Nucleus accumbens (tissue), 56 donors: ENCODE measurements at places on chromosomes 11 and 22.

GRCh38 chr22:38937036-38937435 is 20.4 kb upstream of the APOBEC3A start:
- no peak for DNase-seq

- DNase-seq, result no peak
These were observed 40.0 kb downstream of the NEU3 start for GRCh38 chr11:75028724-75029123.

GRCh38 chr11:9132203-9132878 is 40.9 kb upstream of the SCUBE2 start:
- DNase-seq, result no peak

- no peak for DNase-seq
These were observed 10.8 kb downstream of the YPEL4 start for GRCh38 chr11:57638811-57639320.

DNA sequence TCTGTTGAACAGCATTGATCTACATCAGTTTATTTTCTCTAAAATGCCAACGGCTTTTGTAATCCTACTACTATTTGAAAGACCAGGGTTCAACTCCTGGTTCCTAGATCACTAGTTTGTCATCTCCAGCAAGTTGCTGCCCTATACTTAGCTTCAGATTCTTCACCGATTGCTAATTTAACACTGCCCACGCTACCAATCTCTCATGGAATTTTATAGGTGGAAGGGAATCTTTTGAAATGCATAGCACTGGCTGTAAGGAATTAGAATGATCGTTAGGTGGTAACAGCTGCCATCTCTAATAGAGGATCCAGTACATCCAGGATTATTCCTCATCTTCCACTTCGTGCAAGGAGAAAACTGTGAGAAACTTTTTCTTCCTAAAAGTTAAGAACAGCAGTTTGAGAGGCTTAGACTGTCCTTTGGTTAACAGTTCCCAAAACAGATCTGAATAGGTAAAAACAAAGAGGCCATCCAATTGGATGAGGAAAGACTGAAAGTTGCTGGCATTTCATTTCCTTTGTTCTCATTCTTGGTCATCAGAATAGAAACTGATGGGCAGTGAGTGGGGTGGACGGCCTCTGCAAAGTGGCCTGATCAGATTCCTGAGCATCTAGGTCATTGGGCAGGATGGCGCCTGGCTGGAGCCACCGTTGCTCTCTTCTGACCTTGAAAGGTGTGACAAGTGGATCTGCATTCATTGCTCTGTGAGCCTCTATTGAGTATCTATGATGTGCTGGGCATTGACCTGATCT is 236.3 kb upstream of the SORL1-AS1 start:
- no peak for DNase-seq

DNA sequence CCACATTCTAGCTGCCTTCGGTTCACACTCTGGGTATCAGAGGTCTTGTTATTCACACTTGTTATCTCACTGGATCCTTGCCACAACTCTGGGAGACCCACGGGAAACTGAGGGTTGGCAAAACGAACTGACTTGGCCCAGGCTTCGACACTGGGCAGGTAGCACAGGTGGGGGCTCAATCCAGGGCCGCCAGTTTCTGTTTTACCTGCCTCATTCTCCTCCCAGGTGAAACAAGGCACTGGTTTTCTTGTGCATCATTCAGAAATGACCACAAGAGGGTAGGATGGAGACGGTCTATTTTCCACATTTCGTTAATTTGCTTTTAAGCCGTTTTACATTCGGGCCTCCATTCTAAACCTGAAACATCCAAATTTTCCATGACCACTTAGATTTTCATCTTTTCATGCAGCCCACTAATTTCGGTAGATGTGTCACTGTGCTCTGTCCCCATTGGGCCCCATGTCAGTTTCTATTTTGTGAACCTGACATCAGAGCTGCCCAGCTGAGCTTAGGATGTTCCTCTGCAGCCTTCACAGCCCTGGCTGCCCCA is 108.1 kb downstream of the KIAA1671 start:
- DNase-seq, result no peak

DNA sequence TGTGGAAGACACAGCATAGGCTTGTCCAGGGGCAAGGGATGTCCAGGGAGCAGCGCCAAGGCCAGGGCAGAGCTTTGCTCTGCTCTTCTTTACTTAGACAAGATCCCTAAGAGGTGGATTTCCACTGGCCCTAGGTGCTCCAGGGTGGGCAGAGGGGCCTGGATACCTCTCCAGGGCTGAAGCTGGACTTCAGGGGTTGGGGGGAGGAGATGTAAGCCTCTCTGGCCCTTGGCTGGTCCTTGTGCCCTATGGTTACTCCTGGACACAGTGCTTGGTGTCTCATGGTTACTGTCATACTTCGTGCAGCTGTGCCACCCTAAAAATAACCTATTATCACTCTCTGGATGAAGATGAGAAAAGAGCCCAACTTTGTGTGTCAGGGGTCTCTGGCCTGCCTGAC is 12.9 kb upstream of the KCNJ11 start:
- DNase-seq, result no peak

DNA sequence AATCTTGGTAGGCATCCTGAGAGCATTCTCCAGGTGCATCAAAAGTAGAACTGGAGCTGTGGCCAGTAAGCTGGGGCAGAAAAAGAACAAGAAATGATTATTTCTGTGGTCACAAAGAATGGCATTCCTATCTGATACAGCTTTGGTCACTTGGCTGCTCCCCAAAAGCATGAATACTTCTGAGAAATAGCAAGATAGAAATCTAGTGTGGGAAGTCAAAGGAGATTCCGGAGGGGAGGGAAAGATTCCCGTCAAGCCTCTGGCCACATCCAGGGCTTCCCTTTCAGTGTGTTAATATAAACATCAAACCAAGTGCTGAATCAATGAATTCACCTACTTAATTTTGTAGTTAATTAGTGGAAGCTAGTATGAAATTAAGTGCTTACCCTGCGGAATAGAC is 1185.4 kb downstream of the LRRC4C start:
- no peak for DNase-seq

DNA sequence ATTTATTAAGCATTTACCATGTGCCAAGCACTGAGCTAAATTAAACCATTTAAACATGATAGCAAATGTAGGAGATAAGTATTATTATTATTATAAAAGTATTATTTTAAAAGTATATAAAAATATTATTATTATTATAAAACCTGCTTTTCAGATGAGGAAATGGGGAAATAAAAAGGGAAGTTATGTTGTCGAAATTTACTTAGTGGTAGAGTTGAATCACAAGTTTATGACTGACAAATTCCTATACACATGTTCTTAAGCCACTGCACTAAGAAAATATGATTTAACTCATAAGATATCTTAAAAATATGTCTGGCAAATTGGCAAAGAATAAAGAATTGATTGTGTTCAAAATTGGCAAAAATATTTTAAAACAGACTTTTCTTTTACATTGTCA is 53.8 kb downstream of the CASP12 start:
- no peak for DNase-seq

DNA sequence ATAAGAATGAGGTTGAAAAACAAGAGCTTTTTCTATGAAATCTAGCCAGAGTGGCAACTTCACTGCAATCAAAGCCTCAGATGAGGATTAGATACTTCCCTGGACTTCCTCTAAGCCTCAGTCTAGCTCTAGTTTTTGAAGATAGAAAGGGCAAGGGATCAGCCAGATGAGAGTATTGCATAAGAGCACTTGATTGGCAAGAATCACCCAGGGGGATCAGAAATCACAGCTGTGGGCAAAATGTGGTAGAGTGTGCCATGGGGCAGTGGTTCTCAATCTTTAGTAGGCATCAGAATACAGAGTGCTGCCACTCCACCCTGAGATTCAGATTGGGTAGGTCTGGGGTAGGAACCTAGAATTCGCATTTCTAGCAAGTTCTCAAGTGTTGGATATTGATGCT is 82.4 kb downstream of the EXT2 start:
- no peak for DNase-seq

DNA sequence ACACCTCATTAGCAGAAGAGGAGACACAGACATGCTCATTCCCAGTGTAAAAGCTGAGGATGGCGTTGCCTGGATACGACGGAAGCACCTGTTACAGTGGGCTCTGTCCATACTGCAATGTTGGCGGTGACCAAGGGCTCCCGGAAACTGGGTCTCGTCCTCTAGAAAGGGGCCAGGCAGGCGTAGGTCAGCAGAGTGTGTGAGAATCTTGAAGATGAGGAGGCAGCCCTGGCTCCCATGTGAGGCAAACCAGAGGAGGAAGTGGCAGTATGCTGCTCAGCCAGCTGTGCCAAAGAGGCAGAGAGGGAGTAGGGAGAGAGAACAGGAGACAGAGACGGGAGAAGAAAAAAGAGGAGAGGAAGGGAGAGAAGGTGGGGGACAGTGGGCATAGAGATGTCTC is 10.3 kb downstream of the LTO1 start:
- no peak for DNase-seq

DNA sequence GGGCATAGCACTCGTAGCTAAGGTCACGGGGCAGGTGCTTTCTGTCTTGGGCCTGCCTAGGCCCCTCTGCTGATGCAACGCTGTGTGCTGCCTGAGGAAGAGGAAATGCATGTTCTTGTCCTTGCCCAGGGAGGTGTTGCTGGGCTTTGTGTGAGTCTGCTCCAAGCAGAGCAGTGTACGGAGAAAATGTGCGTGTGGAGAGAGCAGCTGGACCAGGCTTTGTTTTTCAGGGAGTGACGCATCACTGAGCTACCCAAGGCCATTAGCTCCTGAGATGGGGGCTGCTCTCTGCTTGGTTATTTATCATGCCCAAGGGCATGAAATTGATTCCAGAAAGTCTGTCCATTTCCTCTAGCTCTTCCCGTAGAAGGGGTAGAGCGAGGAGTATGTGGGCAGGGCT is 82.9 kb upstream of the THY1 start:
- DNase-seq, result no peak

DNA sequence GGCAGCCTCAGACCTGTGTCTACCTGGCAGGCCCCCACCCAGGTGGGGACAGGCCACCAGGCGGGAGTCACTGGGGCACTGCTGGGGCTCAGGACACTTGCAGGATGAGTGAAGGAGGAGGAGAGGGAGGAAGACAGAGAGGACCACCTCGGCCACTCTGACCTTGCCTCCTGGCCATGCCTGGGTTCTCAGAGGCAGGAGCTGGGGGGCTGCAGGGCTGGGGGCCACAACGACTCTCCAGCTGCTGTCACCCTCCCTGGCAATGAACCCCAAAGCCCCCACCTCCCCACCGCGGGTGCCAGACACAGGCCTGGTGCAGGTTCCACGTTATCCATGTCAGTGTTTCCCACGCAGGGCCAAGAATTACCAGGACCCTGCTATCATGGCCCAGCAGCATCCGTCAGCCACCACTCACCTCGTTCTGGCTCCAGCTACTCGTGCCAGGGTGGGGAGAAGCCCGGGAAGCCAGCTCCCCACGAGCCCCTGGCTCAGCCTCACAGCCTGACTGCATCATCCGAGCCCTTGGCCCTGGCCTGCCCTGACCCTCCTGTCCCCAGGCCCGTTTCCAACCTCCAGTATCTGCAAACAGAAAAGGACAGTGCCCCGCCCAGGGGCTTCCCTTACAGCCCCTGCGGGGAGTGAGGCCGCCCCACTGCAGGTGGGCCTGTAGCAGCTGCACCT is 62.4 kb downstream of the BRD1 start:
- DNase-seq, result no peak

GRCh38 chr22:41561335-41561734 is 525 bp downstream of the CSDC2 start:
- no peak for DNase-seq

GRCh38 chr11:112294688-112295340 is 34.2 kb upstream of the PLET1 start:
- DNase-seq, result no peak

- DNase-seq, result no peak
These were observed 510.3 kb downstream of the BRD1 start for GRCh38 chr22:49317369-49317768.

- no peak for DNase-seq
These were observed 753.1 kb downstream of the TBC1D22A start for GRCh38 chr22:47515384-47516125.

DNA sequence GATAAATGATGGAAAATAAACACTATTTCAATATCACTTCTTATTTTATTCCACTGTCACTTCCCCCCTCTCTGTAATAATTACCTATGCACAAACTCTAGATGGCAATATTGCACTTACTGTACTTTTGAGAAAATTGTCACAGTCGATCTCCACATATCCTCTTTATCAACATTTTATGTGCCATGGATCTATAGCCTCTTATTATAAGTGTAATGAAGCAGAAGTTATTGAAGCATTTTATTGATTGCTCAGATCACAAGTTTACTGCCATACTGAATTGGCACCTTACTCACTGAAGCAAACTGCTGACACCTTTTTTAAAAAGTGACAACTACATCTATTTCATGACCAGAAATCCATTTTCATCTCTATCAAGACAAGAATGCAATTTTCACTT is 133.4 kb downstream of the DCDC1 start:
- DNase-seq, result no peak

- DNase-seq, result no peak
These were observed 123.9 kb upstream of the NARS2 start for GRCh38 chr11:78698612-78699011.

DNA sequence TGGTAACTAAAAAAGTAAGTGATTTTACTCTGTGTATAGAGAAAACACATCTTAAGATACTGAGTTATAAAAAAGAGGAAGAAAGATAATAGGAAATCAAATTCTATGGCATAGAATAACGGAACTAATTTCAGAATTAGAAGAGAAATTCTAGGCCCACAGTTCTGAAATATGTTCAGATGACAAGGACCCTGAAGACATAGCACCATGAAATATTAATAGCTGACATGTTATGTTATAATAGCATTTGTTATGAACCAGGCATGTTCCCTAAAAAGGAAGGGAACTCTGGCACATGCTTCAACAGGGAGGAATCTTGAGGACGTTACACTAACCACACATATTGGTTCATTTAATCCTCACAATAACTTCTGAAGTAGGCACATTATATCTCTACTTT is 32.7 kb downstream of the PRDM10 start:
- no peak for DNase-seq

- DNase-seq, result peak; percentile 86
These were observed 42.1 kb upstream of the ISX start for GRCh38 chr22:35023692-35024363.

GRCh38 chr11:27388869-27389268 is 25.9 kb upstream of the CCDC34 start:
- DNase-seq, result no peak

- DNase-seq, result no peak
These were observed 11.7 kb upstream of the CSTF3 start for GRCh38 chr11:33172996-33173395.

GRCh38 chr11:59669611-59670009 is 773 bp upstream of the PATL1 start:
- no peak for DNase-seq

DNA sequence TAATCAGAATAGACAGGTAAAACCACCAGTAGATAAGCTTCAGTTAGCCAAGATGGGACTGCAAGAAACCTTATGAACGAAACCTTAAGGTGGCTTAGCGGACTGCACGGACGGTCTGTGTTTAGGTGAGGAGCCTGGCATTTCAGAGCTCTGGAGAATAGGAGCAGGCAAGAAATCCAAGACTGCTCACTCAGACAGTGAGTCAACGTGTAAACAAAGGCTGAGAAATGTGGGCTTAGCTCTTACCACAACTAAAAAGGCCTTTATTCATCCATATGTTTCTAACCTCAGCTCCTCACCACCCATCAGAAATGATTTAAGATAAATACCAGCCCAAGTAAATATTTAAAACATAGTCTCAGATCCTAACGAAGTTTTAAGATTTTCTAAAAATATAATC is 657.7 kb downstream of the OPCML start:
- DNase-seq, result no peak
